Gastroesophageal sphincter (tissue), 4 donors: ENCODE measurements at places on chromosomes 13 and 19. TPM values are rescaled to one million over a fixed set of nuclear protein-coding genes. Genes with fewer than 3 reads are reported as not detected.

Gene DCLK1
- total RNA-seq, result 32.5 TPM

Gene GPR183
- total RNA-seq, result 11.5 TPM

Gene C19orf33
- total RNA-seq, result 7.9 TPM

DNA sequence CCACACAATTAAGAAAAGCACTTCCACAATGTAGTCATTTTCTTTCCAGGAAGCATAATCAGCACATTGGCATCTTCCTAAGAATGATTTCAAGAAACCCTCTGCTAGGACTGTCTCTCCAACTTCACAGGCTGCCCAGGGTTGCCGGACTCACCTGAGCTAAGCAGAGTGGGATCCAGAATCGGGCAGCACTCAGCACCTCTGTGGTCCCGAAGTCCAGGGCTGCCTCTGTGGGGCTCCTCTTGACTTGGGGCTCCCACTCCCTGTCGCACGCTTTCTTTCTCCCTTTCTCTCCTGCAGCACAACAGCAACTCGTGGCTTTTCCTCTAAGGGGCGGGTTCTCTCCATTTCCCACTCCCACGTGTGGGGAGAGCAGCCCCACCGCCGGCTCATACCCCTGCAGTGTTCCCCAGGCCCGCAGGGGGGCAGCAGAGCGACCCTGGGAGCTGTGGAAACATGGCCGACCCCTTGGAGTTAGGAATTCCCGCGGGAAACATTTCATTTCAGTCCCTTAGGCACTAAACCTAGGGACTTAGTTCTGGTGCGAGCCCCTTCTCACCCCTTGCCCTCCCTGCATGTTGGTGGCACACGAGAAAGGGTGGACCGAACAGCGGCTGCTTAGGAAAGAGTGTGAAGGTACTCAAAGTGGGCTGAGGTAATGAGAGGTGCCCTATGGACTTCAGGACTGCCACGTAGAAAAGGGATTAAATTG, at the start of gene TMEM272:
Gene TMEM272, minus strand, starts transcription at position 316 of the 712 bp plus-strand sequence. CDS start 6,647 bp downstream, outside the sequence.
- ATAC-seq, result peak; percentile 60

DNA sequence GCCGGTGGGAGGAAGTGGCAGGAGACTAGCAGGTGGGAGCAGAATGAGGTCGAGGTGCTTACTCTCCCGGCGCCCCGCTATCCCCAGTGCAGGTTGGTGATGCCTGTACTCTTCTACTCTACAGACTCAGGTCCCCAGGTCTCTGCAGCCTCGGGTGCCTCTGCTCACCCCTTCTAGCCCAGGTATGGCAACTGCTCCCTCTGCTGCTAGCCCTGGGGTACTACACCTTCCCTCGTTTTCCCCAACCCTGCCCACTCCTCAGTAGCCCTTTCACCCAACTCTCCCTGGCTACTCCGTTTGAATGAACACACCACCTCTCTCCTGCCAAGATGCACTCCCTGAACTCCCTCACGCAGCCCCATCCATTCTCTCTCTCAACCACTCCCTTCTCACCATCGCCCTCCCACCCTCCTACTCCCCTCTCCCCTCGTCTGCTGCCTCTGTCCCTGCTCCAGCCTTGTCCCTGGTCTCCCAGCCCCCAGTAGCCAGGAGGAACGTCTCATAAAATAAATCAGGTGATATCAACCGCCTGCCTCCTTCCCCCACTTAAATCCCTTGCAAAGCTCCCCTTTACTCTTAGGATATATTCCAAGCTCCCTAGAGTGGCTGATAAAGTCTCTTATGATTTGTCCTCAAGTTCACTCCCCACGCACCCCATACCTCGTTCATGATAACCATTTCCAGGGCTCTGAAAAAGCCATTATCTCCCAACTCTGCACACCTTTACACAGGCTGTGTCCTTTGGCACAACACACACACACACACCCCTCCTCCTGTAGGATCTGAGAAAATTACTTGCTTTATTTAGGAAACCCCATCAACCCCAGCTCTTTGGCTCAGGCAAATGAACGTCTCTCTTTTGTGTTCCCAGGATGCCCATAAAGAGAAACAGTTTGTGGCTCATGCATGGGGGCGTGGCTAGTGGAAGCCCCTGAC, 8.2 kb upstream of the MEIS3 start:
- ATAC-seq, result peak; percentile 48

- ATAC-seq, result no peak
Observed at GRCh38 chr13:75660694-75661093, 24.6 kb downstream of the LMO7 start.

GRCh38 chr13:74889321-74889720, 592.6 kb downstream of the TBC1D4 start:
- ATAC-seq, result no peak
